Memory B cell (primary cell): ENCODE measurements at places on chromosomes 12 and 14.
A peak's percentile ranks its signal among the peaks of the same experiment; 100 is the strongest.

GRCh38 chr12:122889761-122890520 lies 6.0 kb downstream of the VPS37B start:
- no peaks in the 10 kb centered on the region for H3K36me3 ChIP-seq
- H3K4me1 ChIP-seq, result peaks cover 58% of the 10 kb centered on the region
- H3K4me3 ChIP-seq, result peak overlapping the region; percentile 82
- H3K27me3 ChIP-seq, result no peaks in the 10 kb centered on the region
- peak overlapping the region; percentile 84 for H3K27ac ChIP-seq

GRCh38 chr14:73943083-73943482 lies 6.8 kb downstream of the FAM161B start:
- peaks cover 16% of the 10 kb centered on the region for H3K36me3 ChIP-seq
- peak overlapping the region; percentile 6 for H3K27ac ChIP-seq
- no peak for DNase-seq
- H3K27me3 ChIP-seq, result no peaks in the 10 kb centered on the region

DNA sequence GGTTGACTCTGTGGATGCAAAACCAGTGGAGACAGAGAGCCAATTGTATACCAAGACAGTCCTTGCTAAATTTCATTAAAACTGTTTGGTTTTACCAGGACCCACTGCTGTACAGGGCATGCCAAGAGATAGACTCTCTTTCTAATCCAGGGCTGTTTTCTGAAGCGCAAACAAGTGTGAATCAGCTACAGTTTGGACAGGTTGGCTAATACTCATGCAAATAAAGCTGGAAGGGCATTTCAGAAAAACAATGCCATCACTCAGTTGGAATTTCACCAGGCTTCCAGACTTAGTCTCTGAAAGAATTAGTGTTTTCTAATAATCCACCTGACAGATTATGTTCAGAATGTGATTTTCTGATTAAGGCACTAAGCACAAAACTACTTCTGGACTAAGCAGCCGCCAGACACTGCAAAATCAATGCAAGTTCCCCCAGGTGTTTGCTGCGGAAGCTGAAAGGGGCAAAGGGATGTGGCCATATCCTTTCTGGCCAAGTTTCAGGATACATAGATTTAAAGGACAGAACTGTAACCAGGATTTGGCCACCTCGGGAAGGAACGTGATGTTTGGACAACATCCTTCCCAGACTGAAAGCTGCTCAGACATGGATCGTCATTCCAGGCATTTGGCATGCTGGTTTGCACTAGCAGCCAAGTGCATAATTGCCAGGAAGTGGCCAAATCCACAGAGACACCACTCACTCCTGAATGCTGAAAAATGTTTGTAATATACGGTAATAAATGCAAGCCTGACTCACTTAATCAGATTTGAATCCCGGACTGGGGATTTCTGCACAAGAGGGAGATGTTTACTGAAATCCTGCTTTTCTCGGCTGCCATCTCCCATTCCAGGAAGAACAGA lies 32.0 kb upstream of the CDKN3 start:
- peaks cover 4% of the 10 kb centered on the region for H3K4me1 ChIP-seq
- H3K4me3 ChIP-seq, result no peak overlapping the region
- no peak overlapping the region for H3K27ac ChIP-seq
- H3K36me3 ChIP-seq, result no peaks in the 10 kb centered on the region
- H3K27me3 ChIP-seq, result peaks cover 15% of the 10 kb centered on the region

GRCh38 chr14:38405851-38406635 lies 150.2 kb upstream of the CLEC14A start:
- H3K27ac ChIP-seq, result no peak overlapping the region
- H3K4me1 ChIP-seq, result no peaks in the 10 kb centered on the region
- H3K27me3 ChIP-seq, result no peaks in the 10 kb centered on the region
- no peaks in the 10 kb centered on the region for H3K36me3 ChIP-seq
- DNase-seq, result no peak
- no peak overlapping the region for H3K4me3 ChIP-seq

DNA sequence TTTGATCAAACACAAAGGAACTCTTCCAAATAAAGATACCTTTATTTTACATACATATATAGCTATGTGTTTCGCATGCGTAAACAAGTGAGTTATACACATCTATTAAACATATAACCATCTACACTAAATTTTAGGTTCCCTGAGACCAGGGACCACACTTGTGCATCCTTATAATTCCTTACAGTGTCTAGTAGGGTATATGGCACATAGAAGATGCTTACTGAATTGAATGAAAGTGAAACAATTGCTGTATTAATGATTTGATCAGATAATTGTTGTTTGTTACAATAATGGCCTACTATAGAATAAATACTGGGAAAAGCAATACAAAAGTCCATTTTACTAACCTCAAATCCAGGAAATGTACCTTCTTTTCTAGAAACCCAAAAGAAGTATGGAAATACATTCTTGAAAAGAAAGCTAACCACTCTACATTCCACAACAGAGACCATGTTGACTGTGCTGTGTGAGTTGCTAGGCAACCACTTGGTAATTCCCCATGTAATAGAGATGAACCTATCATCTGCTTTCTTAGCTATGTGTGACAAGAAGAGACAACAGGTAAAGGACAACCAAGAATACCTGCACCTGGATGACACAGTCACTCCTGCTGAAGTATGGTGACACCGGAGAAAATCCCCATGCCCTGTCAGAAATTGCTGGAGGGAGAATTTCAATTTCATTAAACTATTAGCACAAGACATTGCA lies 11.9 kb upstream of the CIPC start:
- peaks cover 4% of the 10 kb centered on the region for H3K27me3 ChIP-seq
- H3K27ac ChIP-seq, result peak overlapping the region; percentile 89
- H3K4me3 ChIP-seq, result no peak overlapping the region
- DNase-seq, result no peak

GRCh38 chr12:49232940-49233841 lies 31.7 kb upstream of the TUBA1C start:
- H3K27ac ChIP-seq, result peak overlapping the region; percentile 91
- H3K36me3 ChIP-seq, result no peaks in the 10 kb centered on the region
- H3K4me1 ChIP-seq, result peaks cover 7% of the 10 kb centered on the region
- H3K27me3 ChIP-seq, result no peaks in the 10 kb centered on the region

- no peaks in the 10 kb centered on the region for H3K36me3 ChIP-seq
- DNase-seq, result no peak
- no peak overlapping the region for H3K4me3 ChIP-seq
- H3K27ac ChIP-seq, result no peak overlapping the region
- peaks cover 21% of the 10 kb centered on the region for H3K27me3 ChIP-seq
- H3K4me1 ChIP-seq, result no peaks in the 10 kb centered on the region
Measured at GRCh38 chr12:2173971-2174370, 121.2 kb downstream of the CACNA1C start.

GRCh38 chr14:75422169-75422568 lies 5.7 kb upstream of the JDP2 start:
- peaks cover 28% of the 10 kb centered on the region for H3K4me1 ChIP-seq
- H3K27ac ChIP-seq, result no peak overlapping the region
- H3K27me3 ChIP-seq, result peaks cover 1% of the 10 kb centered on the region
- no peaks in the 10 kb centered on the region for H3K36me3 ChIP-seq

- no peak overlapping the region for H3K27ac ChIP-seq
- H3K27me3 ChIP-seq, result peaks cover 7% of the 10 kb centered on the region
- no peak for DNase-seq
- no peaks in the 10 kb centered on the region for H3K4me1 ChIP-seq
Measured at GRCh38 chr12:100959481-100959880, 164.9 kb downstream of the ANO4 start.

GRCh38 chr12:90836689-90837088 lies 118.3 kb downstream of the CCER1 start:
- DNase-seq, result no peak
- H3K4me1 ChIP-seq, result peaks cover 17% of the 10 kb centered on the region
- no peaks in the 10 kb centered on the region for H3K36me3 ChIP-seq
- H3K4me3 ChIP-seq, result no peak overlapping the region
